Ascending aorta (tissue), 2 donors: ENCODE measurements at places on chromosomes 2 and 18.

- no peak for DNase-seq
Observed at GRCh38 chr2:64201151-64201550, 56.9 kb upstream of the PELI1 start.

- DNase-seq: no peak
Observed at GRCh38 chr2:40639320-40639719, 187.4 kb upstream of the SLC8A1 start.

DNA sequence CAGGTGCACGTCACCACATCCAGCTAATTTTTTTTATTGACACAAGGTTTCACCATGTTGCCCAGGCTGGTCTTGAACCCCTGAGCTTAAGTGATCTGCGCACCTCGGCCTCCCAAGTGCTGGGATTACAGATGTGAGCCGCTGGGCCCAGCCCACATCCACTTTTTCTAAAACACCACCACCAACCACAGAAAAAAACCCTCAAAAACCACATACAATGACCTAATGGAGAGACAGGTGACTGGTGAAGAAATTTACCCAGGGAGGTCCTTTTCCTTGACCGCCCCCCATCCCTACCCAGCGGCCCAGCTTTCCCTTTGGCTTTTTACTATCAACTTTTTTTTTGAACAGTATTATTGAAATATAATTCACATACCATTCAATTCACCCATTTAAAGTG lies 47.9 kb downstream of the CACNB4 start:
- no peak for DNase-seq

- DNase-seq: peak; percentile 52
Observed at GRCh38 chr18:8381821-8382459, 227.3 kb upstream of the RAB12 start.

GRCh38 chr2:28052691-28053090 lies 162.2 kb downstream of the BABAM2 start:
- no peak for DNase-seq

GRCh38 chr2:25749676-25750075 lies 76.3 kb upstream of the DTNB start:
- no peak for DNase-seq
